ENCODE measurements at places on chromosomes 12 and 14.

- DNase-seq, result no peak
These were observed 29.6 kb downstream of the KCNK13 start for GRCh38 chr14:90091393-90091792.

GRCh38 chr14:50835280-50835679 is 4.3 kb upstream of the NIN start:
- no peak for DNase-seq

GRCh38 chr12:31057671-31058070 is 16.0 kb upstream of the DDX11 start:
- no peak for DNase-seq

GRCh38 chr12:119179335-119180021 is 747 bp downstream of the HSPB8 start:
- no peak for DNase-seq

DNA sequence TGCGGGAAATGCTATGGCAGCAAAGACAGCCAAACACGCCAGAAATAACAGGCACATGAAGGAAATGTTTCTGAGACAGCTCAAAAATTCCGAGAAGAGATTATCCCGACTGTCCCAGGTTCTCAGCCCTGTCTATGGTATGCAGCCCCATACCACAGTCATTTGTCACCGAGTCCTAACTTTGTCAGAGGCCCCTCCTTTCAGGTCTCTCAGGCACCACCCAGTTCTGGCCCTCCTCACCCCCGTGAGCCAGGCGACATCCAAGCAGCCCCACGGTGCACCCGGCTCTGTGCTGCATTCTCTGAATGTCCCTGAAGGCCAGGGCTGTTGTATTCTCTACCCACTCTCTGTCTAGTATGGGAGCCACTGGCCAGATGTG is 24.0 kb downstream of the SSH1 start:
- DNase-seq, result no peak

DNA sequence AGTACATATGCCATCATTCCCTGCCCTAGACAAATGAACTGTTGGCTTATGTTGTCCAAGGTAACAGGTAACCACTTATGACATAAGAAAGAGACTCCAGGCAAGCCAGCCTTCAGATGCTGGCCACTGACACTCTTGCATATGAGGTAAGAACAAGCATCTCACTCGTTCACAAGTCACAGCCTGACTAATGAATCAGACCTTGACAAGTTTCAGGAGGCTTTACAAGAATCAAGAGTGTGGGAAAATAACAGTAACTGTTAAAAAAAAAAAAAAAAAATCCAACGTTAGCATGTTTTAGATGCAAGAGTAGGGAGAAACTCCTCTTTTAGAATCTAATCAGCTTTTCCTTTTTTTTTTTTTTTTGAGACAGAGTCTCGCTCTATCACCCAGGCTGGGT is 40.7 kb downstream of the ZFYVE1 start:
- no peak for DNase-seq

GRCh38 chr12:32906399-32907165 is 10.0 kb upstream of the PKP2 start:
- DNase-seq, result no peak

GRCh38 chr12:33283054-33283453 is 156.6 kb downstream of the SYT10 start:
- no peak for DNase-seq

DNA sequence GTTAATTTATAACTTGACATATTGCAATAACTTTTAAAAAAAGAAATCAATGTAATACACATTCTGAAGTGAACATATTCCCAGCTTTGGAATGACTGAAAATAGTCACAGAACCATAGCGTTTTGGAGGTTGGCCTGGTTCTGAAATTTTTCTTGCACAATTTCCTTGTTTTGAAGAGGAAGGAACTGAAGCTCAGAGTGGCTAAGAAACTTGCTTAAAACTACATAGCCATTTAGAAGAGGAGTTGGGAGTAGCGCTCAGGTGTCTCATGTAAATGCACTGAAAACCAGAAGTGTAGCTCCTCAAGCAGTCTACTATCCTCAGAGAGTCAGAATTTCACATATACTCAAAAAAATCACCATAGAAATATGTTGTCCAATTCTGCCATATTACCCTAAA is 41.2 kb downstream of the SLC38A1 start:
- DNase-seq, result no peak

DNA sequence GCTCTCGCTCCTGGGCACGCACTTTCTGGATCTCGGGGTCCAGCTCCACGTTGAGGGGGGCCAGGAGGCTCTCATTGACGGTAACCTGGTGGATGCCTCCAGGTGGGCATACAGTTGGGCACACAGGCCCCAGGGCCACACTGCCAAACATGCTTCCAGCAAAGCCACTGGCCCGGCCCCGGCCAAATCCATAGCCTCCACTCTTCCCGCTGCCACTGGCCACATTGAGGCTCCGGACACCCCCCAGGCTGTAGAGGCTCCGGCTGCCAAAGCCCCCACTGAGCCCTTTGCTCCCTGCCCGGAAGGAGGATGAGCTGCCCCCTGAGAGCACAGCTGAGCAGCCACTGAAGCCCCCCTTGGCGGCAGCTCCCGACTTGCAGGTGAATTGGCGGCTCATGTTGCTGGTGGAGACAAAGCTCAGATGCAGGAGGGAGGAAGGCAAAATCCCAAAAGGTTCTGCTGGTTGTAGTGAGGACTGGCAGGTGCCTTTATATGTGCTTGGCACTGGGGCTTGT is at the start of gene KRT71:
KRT71 (minus strand) TSS at position 465 of the 515 bp plus-strand sequence; CDS start at position 397, 68 bp downstream.
- no peak for DNase-seq

DNA sequence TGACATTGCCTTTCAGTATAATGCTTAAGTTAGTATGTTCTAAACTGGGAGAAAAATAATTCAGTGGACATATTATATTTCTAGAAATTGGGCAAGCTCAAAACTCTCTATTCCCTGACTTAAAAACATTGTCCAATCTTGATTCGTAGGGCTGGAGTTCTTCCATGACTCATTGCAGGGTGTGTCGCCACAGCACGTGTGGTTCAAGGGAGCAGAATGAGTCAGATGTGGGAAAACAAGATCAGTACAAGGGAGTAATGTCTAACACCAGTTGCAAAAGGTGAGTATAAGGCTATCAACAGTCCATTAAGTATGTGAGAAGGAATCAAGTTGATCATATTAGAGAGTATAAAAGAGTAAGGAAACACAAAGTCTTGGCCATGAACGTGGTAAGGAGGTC is 887.0 kb downstream of the TMTC2 start:
- DNase-seq, result no peak

GRCh38 chr12:68865399-68866164 is 57.6 kb downstream of the MDM2 start:
- peak; percentile 78 for DNase-seq

GRCh38 chr12:83197483-83197914 is 510.8 kb downstream of the TMTC2 start:
- no peak for DNase-seq

DNA sequence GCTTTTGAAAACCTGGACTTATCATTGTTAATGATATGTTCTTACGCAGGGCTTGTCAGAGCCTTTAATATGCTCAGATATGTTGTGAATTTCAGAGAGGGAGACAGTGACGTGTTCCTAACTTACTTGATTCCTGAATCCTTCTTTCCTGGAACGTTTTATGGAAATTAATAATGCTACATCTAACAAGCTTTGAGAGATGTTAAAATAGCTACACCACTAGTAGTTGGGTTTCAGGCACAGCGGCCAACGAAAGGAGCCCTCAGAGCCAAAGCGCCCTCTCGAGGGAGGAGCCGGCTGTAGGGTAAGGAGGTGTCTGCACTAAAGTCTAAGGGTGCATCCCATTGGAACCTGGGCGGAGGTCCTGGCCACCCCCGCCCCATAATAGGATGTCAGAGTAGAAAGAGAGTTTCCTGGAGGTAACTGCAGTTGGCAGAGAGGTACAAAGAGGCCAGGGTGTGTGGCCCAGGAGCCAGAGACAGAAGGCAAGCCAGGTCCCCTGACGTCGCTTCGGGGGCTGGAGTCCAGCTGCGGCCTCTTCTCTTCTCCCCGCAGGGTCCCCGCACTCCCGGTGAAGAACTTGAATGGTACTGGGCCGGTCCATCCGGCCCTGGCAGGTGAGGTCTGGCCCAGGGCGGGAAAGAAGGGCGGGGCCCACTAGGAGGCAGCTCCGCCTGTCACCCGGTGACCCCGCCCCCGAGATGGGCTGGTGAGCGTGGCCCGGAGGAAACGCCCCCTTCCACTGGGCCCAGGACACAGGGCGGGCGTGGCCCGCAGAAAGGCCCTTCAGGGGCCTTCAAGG is 36.3 kb downstream of the DTX1 start:
- peak; percentile 45 for DNase-seq

DNA sequence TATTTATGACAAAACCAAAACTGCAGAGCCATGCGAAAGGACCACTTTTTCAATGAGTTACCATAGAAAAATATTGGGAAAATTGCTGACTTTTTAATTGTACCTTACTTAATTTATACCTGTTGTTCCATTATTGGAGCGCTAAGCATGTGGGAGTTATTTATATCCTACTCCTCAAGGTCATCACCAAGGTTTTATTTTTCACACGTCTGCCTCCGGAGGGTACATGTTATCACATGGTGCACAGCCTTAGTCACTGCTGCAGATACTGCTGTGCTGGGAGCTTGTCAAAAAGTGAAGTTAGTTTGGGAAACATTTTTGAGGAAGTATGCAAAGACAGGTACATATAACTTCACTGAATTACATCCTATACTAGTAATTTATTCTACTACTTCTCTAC is 1444.3 kb downstream of the AACS start:
- no peak for DNase-seq

DNA sequence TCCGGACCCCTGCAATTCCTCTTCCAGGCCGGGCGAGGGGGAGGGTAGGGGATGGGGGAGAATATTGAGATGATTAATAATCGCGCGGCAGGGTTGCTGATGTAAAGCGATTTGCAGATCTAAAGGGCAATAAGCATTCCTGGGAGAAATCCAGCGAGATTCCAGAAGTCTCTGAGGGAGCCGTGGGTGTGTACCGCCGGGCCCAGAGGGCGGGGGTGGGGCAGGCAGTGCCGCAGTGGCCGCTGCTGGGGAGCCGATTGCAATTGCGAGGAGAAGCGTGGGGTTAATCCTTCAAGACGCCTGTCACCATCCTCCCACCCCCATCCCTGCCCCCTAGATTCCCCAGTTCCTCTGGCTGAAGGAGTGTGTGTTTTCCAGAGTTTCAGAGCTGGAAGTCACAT is 16.4 kb downstream of the FOS start:
- DNase-seq, result peak; percentile 56

DNA sequence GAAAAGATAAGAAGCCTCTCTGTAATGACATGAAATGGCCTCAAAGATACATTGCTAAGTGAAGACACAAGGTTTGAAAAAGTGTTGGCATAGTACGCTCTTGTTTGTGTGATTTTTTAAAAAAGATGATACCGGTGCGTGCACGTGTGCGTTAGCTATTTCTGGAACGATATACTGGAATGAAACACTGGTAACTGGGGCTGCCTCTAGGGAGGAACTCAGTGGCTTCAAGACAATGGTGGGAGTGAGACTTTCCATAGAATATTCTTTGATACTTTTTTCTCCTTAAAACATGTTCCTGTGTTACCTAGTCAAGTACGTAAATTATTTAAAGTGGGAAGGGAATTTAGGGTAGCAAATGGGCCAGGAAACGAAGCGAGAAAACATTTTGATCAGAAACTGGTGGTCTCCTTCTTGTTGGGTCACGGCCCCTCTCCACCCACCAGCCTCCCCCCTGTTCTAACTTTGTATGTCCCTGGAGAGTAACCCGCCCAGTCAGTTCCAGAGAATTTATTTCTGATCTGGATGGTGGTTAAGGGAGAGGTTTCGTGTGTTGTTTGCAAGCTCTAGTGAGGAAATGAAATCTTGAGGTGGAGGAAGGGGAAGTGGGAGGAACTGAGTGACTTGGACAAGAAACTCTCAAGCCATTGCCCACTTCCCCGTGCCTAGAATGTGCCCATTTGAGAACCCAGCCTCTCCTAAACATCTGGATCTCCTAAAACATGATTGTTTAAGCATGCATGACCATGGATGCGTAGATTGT is 6.6 kb downstream of the FGF6 start:
- DNase-seq, result no peak

GRCh38 chr12:71060426-71060825 is 97.4 kb downstream of the TSPAN8 start:
- no peak for DNase-seq

DNA sequence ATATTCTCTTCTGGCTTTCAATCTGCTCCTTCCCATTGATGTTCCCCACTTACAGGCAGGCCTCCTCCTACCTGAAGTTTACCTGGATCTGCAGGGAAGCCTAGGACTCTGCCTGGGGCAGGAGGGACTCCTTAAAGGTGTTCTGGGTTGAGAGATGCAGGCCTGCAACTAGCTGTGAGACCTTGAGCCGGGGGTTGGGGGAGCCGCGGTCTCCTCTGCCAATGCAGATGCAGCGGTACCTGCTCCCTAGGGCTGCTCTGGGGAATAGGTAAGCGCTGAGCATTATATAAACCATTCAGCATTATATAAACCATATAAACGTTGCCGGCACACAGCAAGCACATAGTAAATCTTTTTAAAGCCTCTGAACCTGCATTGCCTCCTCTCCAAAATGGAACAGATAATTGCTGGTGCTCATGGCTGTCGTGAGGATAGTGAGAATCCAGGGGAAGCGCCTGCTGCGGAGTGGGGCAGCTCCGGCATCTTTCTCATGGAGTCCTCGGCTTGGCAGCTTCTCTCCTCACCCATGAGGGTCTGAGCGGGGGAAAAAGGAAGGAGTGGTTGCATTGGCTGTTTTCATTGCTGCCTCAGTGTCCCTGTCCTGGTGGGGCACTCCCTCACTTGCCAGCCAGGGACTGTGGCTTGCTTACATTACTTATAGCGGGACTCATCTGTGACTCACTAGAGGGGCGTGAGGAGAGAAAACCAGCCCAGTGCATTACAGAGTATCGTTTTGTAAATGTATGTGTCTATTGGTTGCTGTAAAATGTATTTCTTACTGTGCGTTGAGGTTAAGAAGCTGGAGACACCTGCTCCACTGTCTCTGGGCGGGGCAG is 12.5 kb upstream of the KRT80 start:
- no peak for DNase-seq

DNA sequence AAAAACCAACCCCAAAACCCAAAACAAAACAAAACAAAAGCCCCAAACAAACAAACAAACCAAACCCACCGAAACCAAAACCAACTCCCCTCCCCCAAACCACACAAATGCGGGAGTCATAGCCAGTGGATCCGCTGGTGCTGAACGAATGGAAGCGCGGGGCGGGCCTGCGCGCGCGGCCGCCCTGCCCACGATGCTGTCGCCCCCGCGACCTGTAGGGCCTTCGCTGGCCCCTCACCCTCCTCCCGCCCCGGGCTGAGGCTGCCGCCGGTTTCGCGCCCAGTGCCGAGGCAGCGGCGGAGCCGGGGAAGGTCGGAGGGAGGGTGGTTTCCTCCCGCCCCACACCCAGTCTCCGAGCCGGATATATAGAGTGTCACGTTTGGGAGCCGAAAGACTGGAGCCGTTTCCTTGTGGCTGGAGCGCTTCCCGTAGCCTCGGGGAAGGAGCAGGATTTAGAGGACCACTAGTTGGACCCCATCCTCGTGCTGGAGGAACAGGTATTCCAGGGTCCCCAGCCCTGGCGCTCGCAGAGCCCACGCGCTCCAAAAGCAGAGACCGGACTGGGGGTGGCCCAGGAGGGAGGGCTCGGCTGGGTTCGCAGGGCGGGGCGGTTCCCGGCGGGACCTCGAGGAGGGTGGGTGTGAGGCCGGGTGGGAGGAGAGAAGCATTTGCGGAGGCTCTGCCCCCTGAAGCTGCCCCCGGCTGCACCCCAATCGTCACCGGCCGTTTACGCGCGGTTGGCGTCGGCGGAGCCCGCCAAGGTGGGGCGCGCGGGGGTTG is at the start of gene FAR2:
FAR2 (plus strand) TSS at position 368 of the 780 bp plus-strand sequence. CDS start 121,172 bp downstream, outside the sequence.
- DNase-seq, result peak; percentile 84

- no peak for DNase-seq
These were observed 195.8 kb downstream of the FOXN3 start for GRCh38 chr14:89221109-89221810.

GRCh38 chr14:104436741-104437701 is 142.5 kb upstream of the C14orf180 start:
- no peak for DNase-seq

Data from erythroblast (primary cell).